Vagina (tissue), 2 donors: ENCODE measurements at places on chromosomes 7 and 10. TPM values are rescaled to one million over a fixed set of nuclear protein-coding genes. Genes with fewer than 3 reads are reported as not detected.

FAM171A1 gene
- 8.6 TPM for total RNA-seq

ENTPD1 gene
- 17.7 TPM for total RNA-seq

CDK1 gene
- 10.8 TPM for total RNA-seq

AGR2 gene
- total RNA-seq, result not detected

LRMDA gene
- 22.6 TPM for total RNA-seq

LIPN gene
- total RNA-seq, result not detected

DCLRE1A gene
- total RNA-seq, result 3.9 TPM

IDI2 gene
- not detected for total RNA-seq

GRCh38 chr10:81251457-81252115, 623.4 kb upstream of the NRG3 start:
- DNase-seq, result no peak

- DNase-seq, result no peak
These were observed 96.7 kb upstream of the PIK3CG start for GRCh38 chr7:106768324-106768751.

GRCh38 chr7:35004531-35005095, 32.7 kb downstream of the DPY19L1 start:
- DNase-seq, result no peak

- no peak for DNase-seq
These were observed 128.7 kb downstream of the FAM204A start for GRCh38 chr10:118213436-118213835.

DNA sequence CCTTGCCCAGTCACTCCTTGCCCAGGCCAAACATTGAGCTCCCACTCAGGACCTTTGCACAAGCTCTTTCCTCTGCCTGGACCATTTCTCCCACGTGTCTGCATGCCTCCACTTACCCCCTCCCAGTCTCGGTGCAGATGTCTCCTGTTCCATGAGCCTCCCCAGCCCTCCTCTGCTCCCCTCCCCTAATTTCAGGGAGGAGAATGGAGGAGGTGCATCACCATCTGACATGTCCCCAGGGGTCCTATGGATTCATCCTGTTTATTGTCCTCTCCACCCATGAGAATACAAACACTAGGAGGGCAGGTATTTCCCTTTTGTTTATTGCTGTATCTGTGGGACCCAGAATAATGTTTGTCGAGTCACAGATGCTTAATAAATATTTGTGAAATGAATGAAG, 8.6 kb upstream of the GRID2IP start:
- no peak for DNase-seq

DNA sequence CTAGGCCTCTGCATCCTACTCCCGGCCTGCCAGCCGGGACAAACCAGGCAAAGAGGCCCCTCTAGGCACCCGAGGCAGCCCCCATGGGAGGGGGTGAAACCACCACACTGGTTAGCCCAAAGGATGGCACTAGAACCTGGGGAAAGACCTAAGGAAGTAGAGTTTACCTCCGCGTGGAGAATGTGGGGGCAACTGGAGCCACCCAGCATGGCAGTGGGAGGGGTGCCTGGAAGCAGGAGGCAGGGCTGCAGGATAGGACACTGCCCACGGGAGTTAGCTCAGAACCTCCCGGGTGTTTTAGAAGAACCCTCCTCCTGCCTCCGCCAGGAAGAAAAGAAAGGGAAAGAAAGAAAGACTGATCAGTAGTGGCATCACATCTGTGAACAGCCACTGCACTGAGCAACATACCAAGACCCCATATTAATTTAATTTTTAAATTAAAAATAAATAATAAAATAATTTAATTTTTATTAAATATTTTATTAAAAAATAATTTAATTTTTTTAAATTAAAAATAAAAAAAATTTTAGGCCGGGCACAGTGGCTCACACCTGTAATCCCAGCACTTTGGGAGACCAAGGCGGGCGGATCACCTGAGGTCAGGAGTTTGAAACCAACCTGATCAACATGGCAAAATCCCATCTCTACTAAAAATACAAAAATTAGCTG, 11.2 kb downstream of the AIFM2 start:
- no peak for DNase-seq

DNA sequence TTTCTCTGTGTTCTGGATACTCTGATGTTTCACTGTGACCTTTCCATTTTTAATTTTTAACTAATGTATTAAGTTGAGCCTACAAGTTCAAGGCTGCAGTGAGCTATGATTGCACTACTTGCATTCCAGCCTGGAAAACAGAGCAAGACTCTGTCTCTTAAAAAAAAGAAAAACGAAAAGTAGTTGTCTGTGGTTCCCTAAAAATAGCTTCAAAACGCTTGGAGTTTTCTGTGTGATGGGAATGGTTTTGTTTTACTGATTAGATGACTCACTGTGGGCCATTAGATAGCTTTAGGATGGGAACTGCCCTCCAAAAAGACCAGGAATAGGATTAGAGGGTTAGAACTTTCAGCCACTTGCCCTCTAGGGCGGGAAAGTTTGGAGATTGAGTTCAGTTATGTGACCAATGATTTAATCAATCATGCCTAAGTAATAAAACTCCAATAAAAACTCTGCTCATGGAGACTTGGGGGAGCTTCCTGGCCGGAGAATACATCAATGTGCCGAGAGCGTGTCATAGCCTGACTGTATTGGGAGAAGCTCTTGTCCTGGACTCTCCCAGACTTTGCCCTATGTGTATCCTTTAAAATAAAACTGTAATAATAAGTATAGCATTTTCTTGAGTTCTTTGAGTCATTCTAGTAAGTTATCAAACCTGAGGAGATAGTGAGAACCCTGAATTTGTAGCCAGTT, 147.1 kb downstream of the LYZL1 start:
- DNase-seq, result no peak

- DNase-seq, result no peak
These were observed 633.8 kb upstream of the FOXK1 start for GRCh38 chr7:4048336-4048735.

- DNase-seq, result no peak
These were observed 736.9 kb upstream of the COBL start for GRCh38 chr7:52053525-52053924.

- DNase-seq, result peak; percentile 96
These were observed 1.1 kb downstream of the MARVELD1 start for GRCh38 chr10:97714401-97715258.

DNA sequence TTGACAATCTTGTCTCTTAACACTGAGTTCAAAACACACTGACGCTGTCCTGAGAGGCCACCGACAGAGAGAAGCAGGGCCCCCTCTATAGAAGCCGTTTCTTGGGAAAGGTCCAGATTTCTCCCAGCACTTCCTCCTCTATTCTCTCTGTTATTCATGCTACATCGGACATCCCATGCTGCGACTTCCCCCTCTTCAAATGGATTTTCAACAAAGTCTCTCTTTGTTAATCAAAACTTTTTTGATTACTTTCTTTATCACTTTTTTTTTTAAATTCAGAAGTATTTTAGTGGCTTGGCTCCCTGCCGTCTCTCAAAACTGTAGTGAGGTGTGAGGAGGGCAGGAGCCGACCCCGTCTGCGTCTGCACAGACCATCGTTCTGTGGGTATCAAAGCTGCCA, 298.9 kb upstream of the PITRM1 start:
- DNase-seq, result no peak

DNA sequence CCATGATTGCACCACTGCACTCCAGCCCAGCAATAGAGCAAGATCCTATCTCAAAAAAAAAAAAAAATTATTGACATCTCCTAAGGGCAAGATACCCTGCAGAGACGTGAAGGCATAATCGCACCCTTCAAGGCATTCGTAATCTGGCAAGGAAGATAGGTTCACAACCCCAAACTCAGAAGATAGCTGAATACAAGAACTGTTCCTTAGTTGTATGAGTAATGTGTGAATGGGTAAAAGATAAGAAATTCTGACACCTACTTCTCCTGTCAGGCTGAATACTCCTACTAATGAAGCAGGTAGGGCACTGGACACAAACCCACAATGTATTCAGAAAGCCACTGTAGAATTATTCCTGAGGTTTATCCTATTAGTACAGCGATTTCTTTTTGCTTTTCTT, 882.4 kb upstream of the AUTS2 start:
- no peak for DNase-seq
